ENCODE measurements at places on chromosomes 16 and 17.

DNA sequence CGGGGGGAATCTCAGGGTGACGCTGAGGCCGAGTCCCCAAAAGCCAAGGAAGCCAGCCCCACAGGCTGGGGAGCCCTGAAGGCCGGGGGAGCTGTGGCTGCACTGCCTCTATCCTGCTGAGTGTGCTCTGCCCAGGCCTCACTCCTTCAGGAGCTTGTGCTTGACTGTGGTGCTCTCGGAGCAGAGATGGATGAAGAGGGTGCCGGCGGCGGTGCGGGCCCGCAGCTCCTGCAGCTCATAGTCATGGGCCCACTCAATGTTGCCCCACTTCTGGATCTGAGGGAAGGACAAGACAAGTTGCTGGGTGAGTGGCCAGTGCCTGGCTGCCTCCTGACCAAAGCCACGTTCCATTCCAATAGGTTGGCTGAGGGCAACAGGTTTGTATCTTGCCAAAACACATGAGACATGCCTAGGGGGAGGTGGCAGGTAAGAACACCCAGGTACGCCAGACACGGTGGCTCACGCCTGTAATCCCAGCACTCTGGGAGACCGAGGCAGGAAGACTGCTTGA, 20.5 kb downstream of the ATPAF2 start:
- no peak for DNase-seq

GRCh38 chr17:80830020-80830780, 161.4 kb upstream of the CHMP6 start:
- no peak for DNase-seq

DNA sequence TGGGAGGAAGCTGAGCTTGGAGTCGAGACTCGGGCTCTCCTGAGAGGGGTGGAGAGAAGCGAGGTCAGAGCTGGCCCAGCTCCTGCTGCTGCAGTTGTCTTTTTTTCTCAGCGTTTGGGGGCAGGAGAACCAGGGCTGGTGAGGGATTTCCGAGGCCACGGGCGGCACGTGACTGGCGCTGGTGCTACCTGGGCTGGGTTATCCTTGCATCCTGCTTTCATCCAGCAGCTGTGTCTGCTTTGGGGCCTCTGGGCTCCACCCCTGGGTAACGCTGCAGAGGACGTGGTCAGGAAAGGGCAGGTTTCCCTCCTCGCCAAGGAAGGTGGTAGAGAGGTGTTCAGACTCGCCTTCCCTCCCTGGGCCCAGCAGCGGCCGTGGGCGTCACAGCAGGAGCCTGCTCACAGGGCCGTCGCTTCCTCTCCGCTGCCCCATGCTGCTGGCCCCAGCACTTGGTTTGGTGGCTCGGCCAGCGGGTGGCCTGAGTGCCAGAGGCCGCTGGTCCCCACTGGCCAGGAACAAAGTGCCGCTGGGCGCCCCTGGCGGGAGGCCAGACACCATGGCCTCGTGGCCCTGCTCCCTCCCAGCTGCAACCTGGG, 22.5 kb downstream of the GSE1 start:
- no peak for DNase-seq

- no peak for DNase-seq
Observed at GRCh38 chr17:14199601-14200000, 37.1 kb downstream of the CDRT15 start.
